ENCODE measurements at places on chromosomes 4 and X.

GRCh38 chr4:101290654-101291053 is 56.7 kb downstream of the PPP3CA start:
- no peak for DNase-seq

DNA sequence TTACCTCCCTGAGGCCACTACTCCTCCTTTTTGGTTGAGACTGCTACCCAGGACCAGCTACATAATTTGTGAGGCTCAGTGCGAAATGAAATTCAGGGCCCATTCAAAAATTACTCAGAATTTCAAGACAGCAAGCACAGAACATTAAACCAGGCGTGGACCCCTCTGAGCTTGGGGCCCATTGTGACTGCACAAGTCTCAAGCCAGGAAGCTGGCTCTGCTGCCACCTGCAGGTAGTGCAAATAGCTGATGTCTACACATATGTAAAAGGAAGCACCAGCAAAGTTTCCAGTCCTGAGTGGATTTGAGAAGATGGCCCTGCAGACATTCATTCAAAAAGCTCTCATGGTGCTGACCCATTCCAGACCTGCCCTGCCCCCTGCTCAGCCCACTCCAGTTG is 213.4 kb upstream of the LNX1 start:
- DNase-seq: no peak

- no peak for DNase-seq
Observed at GRCh38 chrX:16870862-16871815, 977 bp upstream of the RBBP7 start.

DNA sequence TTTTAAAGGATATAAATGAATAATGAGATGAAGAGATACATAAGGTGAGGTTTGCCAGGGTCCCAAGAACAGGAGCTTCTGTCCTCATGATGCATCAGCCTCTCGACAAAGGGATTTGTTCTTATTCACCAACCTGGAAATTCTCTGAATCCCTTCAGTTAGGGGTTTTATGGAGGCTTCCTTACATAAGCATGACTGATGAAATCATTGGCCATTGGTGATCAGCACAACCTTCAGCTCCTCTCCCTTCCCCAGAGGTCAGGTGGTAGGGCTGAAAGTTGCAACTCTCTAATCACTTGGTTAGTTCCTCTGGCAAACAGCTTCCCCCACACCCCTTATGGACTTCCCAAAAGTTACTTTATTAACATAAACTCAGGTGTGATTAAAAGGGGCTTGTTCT is 222.0 kb downstream of the SPRY1 start:
- DNase-seq: no peak

- DNase-seq: no peak
Observed at GRCh38 chr4:159055833-159056232, 47.0 kb upstream of the RAPGEF2 start.

DNA sequence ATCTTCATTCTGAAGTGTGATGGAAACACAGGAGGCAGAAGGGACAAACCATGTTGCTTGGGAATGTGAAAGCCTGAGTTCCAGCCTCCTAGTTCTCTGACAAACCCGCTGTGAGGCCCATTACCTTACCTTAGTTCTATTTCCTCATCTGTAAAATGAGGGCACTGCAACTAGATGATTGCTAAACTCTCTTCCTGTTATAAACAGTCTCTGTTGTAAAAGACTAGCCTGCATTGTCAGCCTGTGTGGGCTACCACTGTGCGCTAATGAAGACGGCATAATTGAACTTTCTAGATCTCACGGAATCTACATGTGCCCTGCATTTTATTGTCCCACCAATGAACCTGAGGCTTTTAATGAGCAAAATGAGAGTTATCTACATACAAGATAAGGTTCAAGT is 147.2 kb downstream of the AFF2 start:
- no peak for DNase-seq

- no peak for DNase-seq
Observed at GRCh38 chrX:136694431-136695087, 46.6 kb downstream of the CD40LG start.

DNA sequence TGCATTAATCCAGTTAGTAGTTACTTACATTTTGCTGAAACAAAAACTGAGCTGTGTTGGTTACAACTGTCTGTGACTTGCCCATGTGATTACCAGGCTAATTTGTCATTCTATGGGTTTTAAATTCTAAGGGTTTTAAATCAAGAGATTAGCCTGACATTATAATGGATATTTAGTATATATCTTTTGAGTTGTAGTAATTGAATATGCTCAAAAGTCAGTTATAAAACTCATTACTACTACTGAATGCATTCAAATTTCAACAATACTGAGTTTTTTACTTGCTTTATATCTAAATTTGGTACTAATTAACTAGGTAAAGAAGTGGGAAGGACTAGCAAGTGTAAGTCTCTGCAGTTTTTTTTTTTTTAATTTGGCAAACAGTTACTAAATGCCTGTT is 14.7 kb downstream of the LARP7 start:
- DNase-seq: no peak

DNA sequence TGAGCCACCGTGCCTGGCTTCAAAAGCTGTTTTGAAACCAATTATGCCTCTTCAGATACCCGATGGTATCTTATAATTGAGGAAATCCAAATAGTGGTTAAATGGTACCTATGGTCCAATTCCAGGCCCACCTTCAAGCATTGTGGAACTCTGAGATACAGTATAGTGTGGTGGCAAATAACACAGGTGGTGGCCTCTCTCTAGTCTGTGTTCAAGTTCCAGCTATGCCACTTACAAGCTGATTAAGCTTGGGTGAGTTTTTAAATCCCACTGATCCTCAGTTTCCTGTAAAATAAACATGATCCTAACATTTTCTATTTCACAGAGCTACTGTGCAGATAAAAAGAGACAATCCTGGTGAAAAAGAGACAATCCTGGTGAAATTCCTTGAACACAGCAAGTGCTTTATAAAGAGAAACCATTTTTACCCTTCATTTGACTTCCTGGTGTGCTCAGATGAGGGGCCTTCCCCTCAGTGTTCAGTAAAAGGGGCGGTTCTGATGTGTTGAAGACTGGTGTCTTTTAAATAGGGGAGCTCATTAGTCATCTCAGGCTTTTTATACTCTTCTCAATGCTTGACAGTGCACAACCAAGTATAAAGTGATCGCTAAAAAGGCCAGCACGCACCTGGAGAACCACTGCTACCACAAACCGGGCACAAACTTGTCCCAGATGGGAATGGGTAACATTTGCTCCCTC is 30.8 kb upstream of the CD40LG start:
- no peak for DNase-seq
